ENCODE measurements at places on chromosomes 12 and 14. TPM values are rescaled to one million over a fixed set of nuclear protein-coding genes. Genes with fewer than 3 reads are reported as not detected.

PELI2 gene
- total RNA-seq, result 10.8 TPM

PLEKHD1 gene
- 7.6 TPM for total RNA-seq

TPH2 gene
- not detected for total RNA-seq

OR10AD1 gene
- not detected for total RNA-seq

TAS2R7 gene
- total RNA-seq, result not detected

STRN3 gene
- 46.3 TPM for total RNA-seq

GALNT9 gene
- 23.8 TPM for total RNA-seq

KLRK1 gene
- 6.4 TPM for total RNA-seq

VRTN gene
- total RNA-seq, result not detected

All from thyroid gland (tissue), 4 donors.